ENCODE measurements at places on chromosomes 16 and 17.

DNA sequence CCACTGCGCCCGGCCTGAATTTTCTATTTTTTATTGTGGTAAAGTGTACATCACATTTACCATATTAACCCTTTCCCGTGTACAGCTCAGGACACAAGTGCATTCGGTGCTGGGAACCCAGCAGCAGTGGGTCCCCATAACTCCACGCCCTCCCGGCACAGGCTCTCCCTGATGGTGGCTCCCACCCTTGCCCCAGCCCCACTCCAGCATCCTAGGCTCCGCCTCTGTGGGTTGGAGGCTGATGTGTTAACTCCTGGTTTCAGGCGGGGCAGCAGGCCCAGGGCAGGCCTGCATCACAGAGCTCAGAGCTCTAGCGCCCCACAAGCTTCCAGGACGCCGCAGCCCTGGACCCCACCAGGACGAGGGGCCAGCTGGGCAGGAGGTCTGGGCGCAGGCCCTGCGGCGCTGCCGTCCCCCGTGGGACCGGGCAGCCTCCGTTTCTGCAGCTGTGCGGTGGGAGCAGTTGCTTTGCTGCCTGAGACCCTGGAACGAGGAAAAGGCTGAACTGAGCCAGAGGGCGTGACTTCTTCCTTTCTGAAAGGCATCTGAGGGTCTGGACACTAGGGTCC is 19.6 kb downstream of the ZFPM1 start:
- DNase-seq: no peak

DNA sequence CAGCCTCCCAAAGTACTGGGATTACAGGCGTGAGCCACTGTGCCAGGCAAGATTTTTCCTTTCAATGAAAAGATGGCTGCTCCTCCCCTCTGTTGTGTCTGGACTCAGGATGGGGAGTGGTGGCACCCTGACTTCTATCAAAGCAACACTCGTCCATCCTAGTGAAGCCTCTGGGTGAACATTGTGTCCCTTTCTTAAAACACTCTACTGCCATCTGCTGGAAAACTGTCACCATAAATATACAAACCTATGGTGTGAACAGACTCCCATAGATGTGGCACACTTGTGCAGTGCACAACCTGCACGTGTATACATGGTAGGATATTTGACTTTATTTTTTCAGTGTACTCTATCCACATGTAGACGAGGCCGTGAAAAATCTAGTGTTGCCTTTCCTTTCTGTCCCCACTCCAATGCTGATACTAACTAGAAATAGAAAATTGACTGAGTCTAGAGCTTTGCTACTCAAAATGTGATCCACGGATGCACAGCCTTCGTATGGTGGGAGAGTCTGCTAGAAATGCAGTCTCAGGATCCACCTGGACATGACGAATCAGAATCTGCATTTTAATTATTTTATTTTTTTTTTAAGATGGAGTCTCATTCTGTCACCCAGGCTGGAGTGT is 55.9 kb upstream of the PLCG2 start:
- DNase-seq: peak; percentile 83

- DNase-seq: peak; percentile 95
Measured at GRCh38 chr17:15436473-15437302, 30.7 kb downstream of the CDRT4 start.

GRCh38 chr16:56866955-56867830 is 2.2 kb downstream of the SLC12A3 start:
- no peak for DNase-seq

DNA sequence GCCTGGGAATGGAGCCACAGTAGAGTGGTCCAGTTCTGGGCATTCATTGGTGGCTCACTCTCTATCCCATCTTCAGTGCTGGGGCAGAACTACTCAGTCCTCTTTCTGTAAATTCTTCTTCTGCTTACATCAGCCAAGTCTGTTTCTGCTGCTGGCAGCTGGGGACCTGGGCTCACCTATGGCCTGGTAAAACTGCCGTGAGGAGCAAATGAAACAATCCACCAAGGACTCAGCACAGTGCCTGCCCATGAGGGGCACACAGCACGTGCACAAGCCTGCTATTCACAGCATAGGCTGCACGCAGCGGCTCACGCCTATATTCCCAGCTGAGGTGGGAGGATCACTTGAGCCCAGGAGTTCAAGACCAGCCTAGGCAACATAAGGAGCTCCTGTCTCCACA is 30.9 kb upstream of the SNN start:
- DNase-seq: no peak

DNA sequence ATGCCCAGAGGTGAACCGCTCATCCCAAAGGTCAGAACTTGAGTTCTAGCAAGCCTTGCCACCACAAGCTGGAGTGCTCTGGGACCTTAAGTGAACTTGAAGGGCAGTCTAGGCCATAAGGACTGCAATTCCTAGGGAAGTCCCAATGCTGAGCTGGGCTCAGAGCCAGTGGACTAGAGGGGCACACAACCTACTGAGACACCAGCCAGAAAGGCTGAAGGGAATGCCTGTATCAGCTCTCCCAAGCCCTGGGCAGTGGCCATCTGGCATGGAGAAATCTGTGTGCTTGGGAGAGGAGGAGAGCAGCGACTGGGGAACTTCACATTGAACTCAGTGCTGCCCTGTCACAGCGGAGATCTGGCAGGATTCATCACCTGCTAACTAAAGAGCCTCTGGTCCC is 201.3 kb downstream of the CEP112 start:
- DNase-seq: no peak

DNA sequence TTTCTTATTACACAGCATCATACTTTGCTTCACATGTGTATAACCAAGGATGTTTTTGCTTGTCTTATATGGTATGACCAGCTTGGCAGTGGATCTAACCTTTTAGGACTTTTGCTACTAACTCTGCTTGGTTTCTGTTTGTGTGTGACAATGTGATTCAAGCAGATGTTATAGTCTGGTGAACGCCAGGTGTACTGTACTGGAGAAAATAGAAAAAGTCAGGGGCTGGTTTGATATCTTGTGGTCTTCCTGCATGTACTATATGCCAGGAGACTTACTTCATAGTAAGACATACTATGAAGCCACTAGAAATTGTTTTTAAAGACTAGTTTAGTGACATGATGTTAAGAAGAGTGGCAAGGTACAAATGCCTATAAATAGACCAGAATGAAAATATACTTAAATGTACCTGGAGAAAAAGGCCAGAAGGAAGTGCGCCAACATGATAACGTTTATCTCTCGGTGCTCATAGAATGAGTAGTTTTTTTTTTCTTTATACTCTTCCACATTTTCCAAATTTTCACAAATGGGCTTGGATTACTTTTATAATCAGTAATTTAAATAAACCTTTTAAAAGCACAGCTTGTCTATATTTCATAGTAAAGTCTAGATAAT is 112.3 kb downstream of the PRKCA start:
- DNase-seq: no peak

DNA sequence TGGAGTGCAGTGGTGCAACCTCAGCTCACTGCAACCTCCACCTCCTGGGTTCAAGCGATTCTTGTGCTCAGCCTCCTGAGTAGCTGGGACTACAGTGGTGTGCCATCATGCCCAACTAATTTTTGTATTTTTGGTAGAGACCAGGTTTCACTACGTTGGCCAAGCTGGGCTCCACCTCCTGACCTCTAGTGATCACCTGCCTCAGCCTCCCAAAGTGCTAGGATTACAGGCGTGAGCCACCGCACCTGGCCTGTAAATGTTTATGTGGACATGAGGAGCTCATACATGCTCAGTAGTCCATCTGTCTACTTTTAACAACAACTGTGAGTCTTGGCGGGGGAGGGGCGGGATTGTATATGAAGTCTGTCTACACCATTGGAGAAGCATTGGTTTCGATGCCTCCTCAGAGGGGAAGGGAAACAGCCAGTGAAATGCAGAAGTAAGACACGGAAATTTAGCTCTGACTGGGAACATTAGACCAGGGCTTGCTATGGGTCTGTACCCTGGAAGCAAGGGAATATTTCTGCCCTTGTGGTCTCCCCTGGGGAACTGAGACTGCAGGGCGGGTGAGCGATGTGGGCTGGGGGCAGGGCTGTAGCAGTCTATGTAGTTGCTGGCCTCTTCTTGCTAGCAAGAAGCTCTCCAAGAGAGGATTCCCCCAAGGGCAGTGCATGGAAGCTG is 9.3 kb downstream of the NUBP1 start:
- no peak for DNase-seq

GRCh38 chr17:74642556-74642955 is 19.0 kb upstream of the CD300E start:
- DNase-seq: no peak

GRCh38 chr17:77382356-77382911 is 241.7 kb downstream of the SEC14L1 start:
- DNase-seq: no peak

- DNase-seq: no peak
Measured at GRCh38 chr16:28301154-28301553, 8.8 kb downstream of the SBK1 start.

- DNase-seq: no peak
Measured at GRCh38 chr17:82394278-82394677, 22.7 kb downstream of the UTS2R start.

DNA sequence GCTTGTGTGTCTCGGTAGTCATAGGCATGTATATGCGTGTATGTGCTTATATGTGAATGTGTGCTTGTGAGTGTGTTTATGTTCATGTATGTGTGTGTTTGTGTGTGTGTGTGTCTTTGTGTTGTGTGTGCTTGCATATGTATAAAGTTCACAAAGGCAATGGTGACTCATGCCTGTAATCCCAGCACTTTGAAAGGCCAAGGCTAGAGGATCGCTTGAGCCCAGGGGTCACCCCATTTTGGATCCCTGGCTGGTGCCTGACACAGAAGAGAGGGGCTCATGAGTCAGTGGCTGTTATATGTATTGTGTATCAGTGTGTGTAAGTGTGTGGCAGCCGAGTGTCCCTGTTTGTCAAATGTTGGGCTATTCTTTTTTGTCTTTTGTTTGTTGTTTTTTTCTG is 69.3 kb downstream of the ABCC1 start:
- DNase-seq: no peak

- DNase-seq: peak; percentile 4
Measured at GRCh38 chr17:8016632-8017424, 14.4 kb downstream of the GUCY2D start.

DNA sequence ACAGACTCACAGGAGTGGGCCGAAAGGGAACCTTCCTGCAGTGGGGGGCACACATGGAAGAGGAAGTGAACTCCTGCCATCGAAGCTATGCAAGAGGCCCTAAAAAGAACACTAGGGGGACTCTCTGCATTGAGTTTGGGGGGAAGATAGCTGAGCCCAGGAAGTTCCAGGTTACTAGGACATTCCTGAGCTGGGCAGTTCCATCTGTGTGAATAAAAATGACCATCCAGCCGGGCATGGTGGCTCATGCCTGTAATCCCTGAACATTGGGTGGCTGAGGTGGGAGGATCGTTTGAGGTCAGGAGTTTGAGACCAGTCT is 211.8 kb downstream of the ZNF423 start:
- DNase-seq: no peak

DNA sequence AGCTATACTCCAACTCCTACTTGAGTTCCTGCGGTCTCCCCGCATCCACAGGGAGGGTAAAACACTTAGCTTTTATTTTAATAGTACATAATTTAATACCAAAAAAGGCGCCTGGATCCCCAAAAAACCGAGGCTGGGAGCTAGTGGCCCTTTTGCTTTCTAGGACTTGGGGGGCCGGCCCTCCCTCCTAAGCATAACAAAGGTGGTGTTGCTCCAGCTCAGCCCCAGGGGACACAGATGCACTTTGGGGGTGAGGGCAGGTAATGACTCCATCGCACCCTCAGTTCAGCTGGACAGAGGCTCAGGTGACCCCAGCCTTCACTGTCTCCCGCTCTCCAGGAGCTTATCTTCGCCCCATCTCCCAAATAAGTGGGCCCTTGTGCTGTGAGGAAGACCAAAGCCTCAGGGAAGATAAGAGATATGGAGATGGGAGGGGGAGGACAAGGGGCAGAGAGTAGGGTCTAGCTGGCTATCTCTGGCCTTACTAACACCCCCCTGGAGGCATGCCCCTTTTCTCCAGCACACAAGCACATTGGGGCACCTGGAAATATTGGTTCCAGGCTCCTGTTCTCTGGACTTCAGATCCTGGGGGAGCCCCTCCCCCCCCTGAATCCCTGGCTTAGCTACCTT is 2.8 kb upstream of the NHERF1 start:
- DNase-seq: no peak

DNA sequence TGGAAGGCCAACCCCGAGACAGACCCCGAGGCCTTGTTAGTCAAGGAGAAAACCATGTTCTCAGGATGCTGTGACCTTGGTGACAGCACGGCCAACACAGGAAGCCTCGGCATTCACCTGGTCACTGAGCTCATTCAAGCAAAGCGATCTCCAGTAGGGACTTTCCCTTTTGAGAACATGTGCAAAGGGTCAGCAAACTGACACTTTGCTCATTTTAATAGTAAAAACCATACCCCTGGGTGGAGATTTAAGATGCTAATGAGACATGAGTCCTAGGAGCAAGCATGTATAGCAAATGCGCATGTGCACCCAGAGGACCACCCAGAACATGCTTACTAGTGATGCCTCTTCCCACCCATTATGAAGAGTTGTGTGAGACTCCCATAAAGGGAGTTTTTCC is 5.7 kb upstream of the SULT1A2 start:
- DNase-seq: no peak

GRCh38 chr16:65306300-65306699 is 184.4 kb upstream of the CDH11 start:
- no peak for DNase-seq

GRCh38 chr16:55668340-55669281 is 12.8 kb downstream of the SLC6A2 start:
- no peak for DNase-seq

DNA sequence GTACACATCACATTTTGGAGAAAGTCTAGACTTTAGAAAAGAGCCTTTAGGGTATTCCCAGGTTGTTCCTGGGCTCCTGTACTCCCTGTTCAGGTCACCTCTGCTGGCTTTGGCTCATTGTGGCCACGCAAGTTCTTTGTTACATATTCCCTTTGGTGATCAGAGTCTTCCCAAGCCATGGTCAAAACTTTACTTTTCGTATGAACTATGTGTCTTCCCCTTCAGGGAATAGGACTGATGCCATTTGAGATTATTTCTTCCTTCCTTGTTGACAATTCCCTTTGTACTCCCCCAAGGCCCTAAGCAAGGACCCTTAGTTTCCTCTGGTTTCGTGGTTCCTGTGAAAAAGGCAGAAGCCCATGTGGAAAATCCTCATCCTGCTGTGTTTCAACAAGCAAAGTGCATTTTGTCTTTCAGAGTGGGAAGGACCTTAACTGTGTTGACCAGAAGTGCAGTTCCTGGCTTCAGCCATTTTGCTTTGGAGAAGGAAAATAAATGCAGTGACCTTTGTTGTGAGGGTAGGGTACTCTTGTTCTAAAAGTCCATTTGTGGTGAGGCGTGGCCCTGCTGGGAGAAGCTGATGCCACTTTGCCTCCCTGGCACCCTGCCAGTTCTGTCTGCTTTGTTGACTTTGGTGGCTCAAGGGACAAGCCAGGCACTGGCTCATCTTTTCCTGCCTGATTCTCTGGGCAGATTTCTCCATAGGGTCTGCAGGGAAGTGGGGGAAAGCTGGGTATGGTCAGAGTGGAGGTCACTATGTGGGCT is 55.1 kb downstream of the ZNRF1 start:
- DNase-seq: peak; percentile 74

GRCh38 chr17:20035501-20035900 is 26.3 kb downstream of the SPECC1 start:
- DNase-seq: no peak

DNA sequence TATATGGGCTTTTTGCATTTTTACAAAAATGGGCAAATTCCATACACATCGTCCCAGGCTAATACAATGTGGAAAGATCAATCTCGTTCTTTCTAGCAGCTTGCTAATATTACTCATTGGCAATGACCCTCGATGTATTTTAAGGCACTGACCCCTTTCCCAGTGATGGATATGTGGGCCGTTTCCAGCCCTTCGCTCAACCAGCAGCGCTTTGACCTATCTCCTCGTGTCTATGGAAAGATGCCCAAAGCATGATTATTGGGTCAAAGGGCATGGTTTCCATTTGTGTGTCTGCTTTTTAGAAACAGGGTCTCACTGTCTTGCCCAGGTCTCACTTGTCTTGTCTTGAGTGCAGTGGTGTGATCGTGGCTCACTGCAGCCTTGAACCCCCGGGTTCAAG is 273.8 kb downstream of the MRTFB start:
- DNase-seq: no peak
